SK-N-SH (cell line): ENCODE measurements at places on chromosomes 6 and 20. TPM values are rescaled to one million over a fixed set of nuclear protein-coding genes. Genes with fewer than 3 reads are reported as not detected.

The FRMD1 gene
- 0.02 TPM in 1 of 2 replicates, not detected in the other for polyA plus RNA-seq

- no peak for DNase-seq
Observed at GRCh38 chr6:18393698-18394097, 6.5 kb downstream of the RNF144B start.

- no peak for DNase-seq
Observed at GRCh38 chr6:11429577-11429976, 108.0 kb upstream of the TMEM170B start.

- DNase-seq: no peak
Observed at GRCh38 chr6:54602591-54602990, 244.0 kb upstream of the FAM83B start.

DNA sequence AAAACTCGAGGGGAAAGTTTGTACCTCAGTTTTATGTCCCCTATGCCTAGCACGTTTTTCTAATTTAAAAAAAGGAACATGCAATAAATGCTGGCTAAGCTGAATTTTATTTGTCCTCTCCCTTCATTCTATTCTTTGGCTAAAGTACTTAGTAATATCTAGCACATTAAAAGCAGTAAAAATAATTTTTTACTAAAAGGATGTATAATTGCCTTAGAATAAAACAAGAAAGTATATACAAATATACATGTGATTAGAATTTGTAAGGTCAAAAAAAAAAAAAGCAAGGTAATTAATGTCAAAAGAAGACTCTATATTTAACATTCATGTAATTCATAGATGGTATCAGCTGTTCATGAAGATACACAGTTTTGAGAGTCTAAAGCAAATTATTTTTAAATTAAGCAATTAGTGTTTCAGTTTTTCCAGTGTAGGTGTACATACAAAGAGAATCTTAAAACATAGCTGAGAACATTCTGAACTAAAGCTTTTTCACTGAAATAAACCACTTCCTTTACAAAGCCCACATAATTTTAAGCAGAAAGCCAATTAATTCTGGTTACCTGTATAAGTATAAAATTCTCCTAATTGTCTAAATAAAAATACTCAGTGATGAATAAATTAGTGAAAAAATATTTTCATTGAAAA, 32.4 kb downstream of the HBS1L start:
- no peak for DNase-seq

DNA sequence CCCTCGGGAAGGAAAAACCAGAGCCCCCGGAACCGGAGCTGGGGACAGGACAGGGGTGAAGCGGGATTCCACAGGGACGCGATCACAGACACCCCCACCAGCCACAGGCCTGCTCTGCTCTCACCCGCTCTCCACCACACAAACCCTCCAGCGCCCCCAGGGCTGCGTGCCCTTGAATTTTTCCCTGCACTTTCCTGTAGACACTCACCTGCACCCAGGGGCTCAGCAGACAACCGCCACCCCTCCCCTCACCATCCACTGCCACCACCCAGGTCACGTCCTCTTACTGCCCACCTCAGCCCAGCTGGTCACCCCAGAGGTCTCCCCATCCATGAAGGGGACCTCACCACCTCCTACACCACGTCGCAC, 631 bp downstream of the ULBP2 start:
- DNase-seq: no peak

DNA sequence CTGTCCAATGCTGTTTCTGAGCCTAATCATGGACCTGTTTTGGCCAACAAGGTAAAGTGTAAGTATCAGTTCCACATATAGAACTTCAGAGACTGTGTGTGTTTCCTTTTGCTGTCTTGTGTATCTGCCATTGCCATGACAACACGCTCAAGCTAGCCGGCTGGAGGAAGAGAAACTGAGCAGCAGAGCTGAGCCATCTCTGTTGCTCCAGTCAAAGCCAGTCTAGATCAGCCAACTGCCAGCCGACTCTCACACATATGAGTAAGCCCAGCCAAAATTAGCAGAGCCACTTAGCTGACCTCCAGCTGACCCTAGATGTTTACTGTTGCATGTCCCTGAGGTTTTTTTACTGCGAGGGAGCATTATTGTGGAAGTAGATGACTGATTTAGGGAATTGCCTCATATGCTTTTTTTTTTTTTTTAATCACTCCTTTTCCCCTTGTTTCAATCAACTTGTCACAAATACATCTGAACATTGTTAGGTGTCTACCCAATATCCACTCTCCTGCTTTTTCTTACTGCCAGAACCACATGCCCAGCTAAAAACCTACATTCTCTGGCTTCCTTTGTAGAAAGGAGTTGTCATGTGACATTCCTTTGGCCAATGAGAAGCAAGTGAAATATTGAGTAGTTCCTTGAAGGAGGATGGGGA, 304.3 kb upstream of the SUPT3H start:
- DNase-seq: no peak

- no peak for DNase-seq
Observed at GRCh38 chr20:61620174-61620573, 368.1 kb downstream of the CDH4 start.

- no peak for DNase-seq
Observed at GRCh38 chr6:18680842-18681241, 293.7 kb downstream of the RNF144B start.

DNA sequence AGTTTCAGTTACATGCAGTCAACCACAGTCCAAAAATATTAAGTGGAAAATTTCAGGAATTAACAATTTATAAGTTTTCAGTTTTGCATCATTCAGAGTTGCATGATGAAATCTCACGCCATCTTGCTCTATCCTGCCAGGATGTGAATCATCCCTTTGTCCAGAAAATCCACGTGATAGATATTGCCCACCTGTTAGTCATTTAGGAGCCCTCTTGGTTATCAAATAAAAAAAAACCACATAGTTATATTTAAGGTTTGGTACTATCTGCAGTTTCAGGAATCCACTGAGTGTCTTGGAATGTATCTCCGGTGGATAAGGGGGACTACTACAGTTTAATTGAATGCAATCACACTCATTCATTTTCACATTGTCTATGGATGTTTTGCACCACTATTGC, 1249.0 kb upstream of the CITED2 start:
- DNase-seq: no peak

The BTNL2 gene
- not detected in 2 replicates for polyA plus RNA-seq

DNA sequence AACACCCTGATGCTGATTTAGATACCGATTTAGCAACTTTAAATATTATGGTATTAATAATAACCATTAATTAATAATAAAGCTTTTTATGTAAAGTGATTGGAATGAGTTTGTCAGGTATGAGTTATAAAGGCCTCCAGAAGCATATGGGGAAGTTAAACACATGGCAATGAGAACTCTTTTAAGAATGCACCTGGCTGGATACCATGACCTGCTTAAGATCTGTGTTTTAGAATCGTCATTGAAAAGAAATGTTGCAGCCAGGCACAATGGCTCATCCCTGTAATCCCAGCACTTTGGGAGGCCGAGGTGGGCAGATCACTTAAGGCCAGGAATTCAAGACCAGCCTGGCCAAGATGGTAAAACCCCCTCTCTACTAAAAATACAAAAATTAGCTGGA, 197.5 kb downstream of the SOX4 start:
- DNase-seq: no peak

GRCh38 chr6:28597924-28598722, 72.4 kb downstream of the GPX5 start:
- DNase-seq: peak; percentile 44

GRCh38 chr6:159691963-159692287, 1.1 kb downstream of the SOD2 start:
- no peak for DNase-seq

GRCh38 chr6:169689287-169689686, 12.5 kb downstream of the WDR27 start:
- DNase-seq: no peak

- no peak for DNase-seq
Observed at GRCh38 chr6:108873971-108874370, 25.7 kb downstream of the ARMC2 start.

GRCh38 chr6:108074057-108074358, 533 bp downstream of the OSTM1 start:
- no peak for DNase-seq

The DNAH8 gene
- under 0.01 TPM in 1 of 2 replicates, not detected in the other for polyA plus RNA-seq

The NRN1 gene
- polyA plus RNA-seq: 8.5 and 8.9 TPM in 2 replicates

- DNase-seq: no peak
Observed at GRCh38 chr6:155341130-155341828, 27.0 kb upstream of the TFB1M start.

- DNase-seq: peak; percentile 81
Observed at GRCh38 chr20:32638848-32639247, 34.9 kb downstream of the C20orf203 start.
